Fibroblast of skin of left biceps (primary cell): ENCODE measurements at places on chromosomes 4 and X.

DNA sequence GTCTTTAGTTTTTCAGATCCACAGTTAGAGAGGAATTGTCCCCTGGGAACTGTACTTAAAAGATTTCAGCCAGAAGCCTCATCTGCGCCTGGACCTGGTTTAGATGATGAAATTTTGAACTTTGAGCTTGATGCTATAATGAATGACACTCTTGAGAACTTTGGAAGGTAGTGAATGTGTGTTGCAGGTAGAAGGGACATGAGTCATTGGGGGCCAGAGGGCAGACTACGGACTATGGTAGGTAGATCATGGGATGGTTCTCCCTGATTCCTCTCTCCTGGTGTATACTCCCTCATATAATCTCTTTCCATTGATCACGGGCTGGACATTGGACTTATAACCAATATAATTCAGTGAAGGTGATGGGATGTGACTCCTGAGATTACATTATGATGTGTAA is 38.9 kb upstream of the GLRA3 start:
- DNase-seq, result no peak

- no peak for DNase-seq
Measured at GRCh38 chrX:133527415-133527814, 112.1 kb upstream of the GPC4 start.

GRCh38 chr4:138185859-138186645 is 56.1 kb downstream of the SLC7A11 start:
- DNase-seq, result no peak

DNA sequence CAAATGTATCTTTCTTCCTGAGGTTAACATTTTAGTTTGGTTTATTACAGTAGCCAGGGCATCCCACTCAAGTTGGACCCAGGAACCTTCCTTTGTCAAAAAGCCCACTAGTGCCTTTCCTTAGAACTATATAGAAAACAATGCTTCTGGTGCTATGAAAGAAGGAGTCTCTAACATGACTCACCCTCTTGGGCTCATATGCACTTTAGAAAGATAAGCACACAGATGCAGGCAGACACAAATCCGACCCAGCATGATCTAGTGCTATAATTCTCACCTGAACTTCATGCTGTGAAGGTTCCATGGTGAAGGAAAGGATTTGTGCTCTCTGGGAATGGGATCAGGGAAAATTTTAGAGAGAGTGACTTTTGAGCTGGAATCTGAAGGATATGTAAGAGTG is 289.4 kb downstream of the ANKRD50 start:
- no peak for DNase-seq

DNA sequence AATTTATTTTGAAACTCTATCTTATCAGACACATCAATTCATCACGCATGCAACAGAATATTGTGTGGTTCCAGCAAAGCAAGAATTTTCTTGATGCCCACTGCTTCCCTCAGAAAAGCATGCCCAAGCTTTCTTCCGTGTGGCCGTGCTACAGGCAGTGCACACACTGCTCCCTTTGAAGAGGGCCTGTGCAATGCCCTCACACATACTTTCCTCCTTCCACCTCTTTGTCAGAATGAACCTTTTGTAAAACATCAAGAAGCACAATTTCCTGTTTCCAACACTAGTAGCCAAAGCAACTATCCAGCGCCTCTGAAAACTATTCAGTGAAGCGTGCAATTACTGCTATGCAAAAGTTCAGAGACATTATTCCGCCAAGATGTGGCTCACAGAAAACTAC is 201.7 kb downstream of the NLGN4X start:
- DNase-seq, result no peak

GRCh38 chrX:68090266-68090665 is 343.0 kb downstream of the OPHN1 start:
- no peak for DNase-seq

DNA sequence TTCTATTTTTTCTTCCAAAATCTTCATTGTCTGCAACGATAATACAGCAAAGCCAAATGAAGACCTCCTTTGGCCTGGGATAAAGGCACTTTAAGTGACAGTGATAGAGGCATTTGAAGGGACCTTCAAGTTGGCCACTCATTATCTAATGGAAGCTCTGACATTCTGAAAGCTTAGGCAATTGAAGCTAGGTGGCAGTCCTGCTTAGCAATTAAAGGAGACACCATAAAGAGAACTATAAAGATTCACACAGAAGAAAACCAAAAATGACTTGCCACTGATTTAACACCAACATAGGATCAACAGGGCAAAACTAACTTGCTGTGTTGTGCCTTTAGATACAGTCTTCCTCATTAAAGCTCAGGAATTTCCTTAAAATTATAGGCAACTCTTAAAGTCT is 103.3 kb upstream of the TSPAN7 start:
- DNase-seq, result no peak

- DNase-seq, result no peak
Measured at GRCh38 chrX:53286171-53286570, 4.8 kb upstream of the IQSEC2 start.

GRCh38 chr4:72468904-72469502 is 100.0 kb downstream of the ADAMTS3 start:
- no peak for DNase-seq

DNA sequence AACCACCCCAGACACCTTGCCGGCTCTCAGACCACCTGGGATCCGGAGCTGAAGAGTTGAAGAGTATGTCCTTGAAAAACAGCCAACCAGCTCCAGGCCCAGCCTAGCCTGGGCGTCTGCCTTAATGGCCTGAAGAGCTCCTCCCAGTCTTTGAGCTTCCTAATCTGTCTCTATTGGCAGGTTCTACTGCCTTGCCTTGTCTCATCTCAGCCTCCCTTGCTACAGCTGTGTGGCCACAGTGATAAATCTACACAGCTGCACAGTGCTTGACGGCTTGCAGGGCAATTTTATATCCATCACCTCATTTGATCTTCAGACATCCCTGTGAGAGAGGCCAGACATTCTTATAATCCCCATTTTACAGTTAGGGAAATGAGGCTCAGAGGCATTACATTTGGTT is 19.9 kb downstream of the AWAT2 start:
- DNase-seq, result no peak

- no peak for DNase-seq
Measured at GRCh38 chrX:86148594-86148993, 343 bp downstream of the DACH2 start.

GRCh38 chr4:76989391-76990061 is 40.0 kb downstream of the SEPTIN11 start:
- DNase-seq, result no peak

GRCh38 chr4:80225595-80225994 is 28.3 kb downstream of the PRDM8 start:
- no peak for DNase-seq

GRCh38 chrX:67872958-67873357 is 329.1 kb downstream of the AR start:
- no peak for DNase-seq

DNA sequence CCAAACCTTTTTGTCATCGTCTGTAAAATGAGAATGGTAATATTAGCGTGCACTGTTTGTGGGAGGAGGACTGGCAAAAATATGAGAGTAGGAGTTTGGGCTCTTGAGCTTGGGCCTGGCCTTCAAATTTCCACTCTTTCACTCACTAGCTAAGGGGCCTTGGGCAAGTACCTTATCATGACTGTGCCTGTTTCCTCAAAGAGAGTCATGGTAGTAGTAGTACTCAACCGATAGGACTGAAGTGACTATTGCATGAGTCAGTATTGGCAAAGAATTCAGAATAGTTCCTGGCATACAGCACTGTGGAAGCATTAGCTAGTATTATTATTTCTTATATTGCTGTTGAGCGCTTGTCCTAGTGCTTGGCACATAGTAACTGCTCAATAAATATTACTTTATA is 16.0 kb upstream of the RBM3 start:
- no peak for DNase-seq

DNA sequence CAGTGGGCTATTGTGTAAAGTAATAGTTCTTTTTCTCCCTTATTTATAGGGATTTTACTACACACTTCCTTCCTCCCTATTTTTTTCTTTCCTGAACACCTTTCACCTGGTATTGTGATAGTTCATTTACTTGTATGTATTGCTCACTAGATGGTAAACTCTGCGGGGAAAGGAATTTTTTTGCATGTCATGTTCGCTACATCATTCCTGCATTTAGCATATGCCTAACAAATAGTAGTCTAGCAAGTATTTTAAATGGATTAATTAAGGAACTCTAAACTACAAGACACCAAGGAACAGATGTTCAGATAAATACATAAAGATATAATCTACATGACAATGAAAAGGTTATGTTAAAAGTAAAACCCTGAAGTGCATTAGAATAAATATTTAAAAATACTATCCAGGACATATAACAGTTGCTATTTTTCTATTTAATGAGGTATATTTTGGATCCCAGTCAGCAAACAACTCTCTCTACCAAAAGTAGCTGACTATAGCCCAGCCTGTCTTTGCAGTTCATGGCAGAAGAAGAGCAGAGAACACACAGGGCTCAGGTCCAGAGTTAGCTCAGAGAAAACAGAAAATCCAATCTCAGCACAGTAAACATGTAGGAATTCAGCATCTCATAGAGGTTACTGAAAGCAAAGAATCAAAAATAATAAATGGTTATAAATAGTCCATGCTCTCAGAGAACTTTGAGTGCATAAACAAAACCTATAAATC is 87.8 kb downstream of the PACRGL start:
- no peak for DNase-seq

DNA sequence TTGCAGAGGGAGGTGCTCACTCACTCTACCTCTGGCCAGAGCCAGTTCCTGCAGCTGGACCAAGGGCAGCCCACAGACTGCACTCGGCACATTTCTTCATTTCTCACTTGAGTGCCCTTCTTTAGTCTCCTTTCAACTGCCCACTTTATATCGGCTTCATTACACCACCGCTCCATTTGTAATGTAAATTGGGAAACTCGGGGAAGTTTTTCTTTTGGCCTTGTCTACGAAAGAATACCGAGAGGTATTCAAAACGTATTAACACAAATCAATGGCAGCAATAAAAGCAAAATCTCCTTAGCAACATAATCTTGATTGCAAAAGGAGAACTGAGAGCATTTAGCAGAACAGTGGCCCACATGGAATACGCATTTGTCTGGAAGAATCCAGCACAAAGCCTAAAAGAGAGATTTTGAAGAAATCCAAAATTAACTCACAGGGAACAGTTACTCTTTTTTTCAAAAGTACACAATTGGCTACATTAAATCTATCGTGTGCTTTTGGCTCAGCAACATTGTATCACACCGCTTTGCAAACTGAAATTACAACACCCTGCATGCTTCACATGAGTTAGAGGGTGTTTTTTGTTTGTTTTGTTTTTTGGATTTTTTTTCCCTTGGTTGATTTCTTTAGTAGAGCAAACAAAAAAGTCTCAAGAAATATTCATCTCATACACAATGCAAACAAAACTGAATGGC is 62.6 kb downstream of the CHIC2 start:
- DNase-seq, result no peak
